OCI-M1 (cell line): ENCODE measurements at places on chromosomes 4 and X.
A peak's percentile ranks its signal among the peaks of the same experiment; 100 is the strongest.

- no peak for DNase-seq
These were observed 203.4 kb downstream of the CHIC1 start for GRCh38 chrX:73766431-73766795.

- no peak for DNase-seq
These were observed 11.9 kb upstream of the PDHA1 start for GRCh38 chrX:19331831-19332230.

- DNase-seq: no peak
These were observed 170.9 kb upstream of the CASK start for GRCh38 chrX:42094218-42094617.

DNA sequence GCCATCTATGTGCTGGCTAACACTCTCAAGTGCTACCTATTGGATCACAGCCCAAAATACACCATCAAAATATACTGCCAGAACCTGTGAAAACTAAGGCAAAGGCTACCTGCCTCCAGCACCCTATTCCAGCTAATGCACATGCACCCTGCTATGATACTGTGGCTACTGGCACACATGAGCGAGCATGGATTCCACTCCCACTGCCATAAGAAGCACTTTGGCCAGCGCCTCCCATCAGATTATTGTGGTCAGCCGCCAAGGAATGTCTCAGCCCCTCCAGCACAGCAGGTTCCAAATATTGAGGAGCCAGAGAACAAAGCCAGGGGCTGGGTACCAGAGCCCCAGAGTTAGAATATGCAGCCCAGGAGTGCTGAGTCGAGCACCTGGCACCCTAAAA is 32.5 kb upstream of the TMPRSS11F start:
- no peak for DNase-seq

- DNase-seq: peak; percentile 77
These were observed 3.7 kb upstream of the GUF1 start for GRCh38 chr4:44674471-44674870.
